Activated T-cell treated with anti-CD3 and anti-CD28 coated beads for 48 hours (primary cell): ENCODE measurements at places on chromosomes 12 and 14.

DNA sequence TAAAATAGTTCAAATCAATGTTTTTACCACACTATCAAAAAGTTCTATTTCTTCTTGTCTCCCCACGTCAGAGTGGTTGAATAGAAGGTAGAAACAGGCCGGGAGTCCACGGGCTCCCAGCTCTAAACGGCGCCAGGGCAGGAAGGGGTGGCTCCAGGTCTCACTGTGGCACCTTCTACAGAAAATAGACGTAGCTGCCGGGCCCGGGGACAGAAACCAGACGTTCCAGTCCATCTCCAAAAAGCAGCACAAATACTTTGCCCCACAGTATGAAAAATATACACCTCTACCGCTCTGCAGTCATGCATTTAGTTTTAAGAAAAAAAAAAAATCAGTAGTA, 30.9 kb downstream of the CCNK start:
- no peak for DNase-seq

DNA sequence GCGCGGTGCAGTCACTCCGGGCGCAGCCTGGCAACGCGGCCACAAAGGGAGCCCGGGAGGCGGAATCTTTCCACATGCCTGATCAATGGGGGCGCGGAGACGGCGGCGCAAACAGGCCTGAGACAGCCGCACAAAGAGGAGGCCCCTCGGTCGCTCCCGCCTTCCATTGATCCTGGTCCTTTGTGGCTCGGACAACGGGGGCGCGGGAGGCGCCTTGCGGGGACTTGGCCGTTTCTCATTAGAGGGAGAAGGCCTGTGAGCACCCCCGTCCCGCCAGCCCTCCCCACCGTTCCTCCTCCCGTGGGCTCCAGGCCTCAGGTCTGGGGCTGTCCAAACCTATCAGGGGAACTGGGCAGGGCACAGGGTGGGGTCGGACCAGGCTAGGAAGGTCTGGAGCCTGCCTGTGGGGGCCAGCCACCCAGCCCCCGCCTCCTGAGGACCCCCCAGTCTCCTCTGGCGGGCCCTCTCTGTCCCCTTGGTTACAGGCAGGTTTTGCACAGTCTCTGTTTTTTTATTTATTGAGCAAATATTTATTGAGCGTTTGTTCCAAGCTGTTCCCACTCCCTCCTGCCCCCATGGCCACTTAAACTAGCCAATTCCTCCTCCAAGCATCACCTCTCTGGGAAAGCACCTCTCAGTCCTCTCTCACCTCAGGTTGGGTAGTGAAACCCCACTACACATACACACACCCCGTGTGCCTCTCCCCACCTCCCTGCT, 29.0 kb upstream of the MSI1 start:
- DNase-seq, result no peak

GRCh38 chr12:32365473-32366064, 33.8 kb upstream of the FGD4 start:
- DNase-seq, result peak; percentile 12

DNA sequence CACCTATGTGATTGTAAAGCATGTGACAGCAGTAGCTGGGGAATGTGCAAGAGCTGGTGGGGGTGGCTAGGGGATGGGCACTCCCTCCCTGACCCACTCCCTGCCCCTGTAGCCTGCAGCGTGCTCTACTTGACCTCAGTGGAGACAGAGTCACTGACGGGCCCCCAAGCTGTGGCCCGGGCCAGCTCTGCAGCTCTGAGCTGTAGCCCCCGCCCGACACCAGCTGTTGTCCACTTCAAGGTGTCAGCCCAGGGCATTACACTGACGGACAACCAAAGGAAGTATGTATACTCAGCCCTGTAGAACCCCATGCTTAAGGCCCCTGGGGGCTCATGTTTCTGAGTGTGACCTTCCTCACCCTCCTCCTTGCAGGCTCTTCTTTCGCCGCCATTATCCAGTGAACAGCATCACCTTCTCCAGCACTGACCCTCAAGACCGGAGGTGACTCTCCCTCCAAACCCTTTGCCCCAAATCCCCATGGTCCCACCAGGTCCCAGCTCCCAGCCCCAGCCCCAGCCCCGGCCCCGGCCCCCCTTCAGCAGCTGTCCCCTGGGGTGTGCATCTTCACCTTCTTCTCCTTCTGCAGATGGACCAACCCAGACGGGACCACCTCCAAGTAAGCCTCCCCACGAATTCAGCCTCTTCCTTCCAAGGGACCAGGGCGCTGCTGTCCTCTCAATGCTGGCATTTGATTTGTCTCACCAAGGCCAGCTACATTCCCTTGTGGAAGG, 13.3 kb downstream of the TNS2 start:
- DNase-seq, result no peak

- no peak for DNase-seq
These were observed 206.4 kb upstream of the GZMB start for GRCh38 chr14:24840204-24840893.

DNA sequence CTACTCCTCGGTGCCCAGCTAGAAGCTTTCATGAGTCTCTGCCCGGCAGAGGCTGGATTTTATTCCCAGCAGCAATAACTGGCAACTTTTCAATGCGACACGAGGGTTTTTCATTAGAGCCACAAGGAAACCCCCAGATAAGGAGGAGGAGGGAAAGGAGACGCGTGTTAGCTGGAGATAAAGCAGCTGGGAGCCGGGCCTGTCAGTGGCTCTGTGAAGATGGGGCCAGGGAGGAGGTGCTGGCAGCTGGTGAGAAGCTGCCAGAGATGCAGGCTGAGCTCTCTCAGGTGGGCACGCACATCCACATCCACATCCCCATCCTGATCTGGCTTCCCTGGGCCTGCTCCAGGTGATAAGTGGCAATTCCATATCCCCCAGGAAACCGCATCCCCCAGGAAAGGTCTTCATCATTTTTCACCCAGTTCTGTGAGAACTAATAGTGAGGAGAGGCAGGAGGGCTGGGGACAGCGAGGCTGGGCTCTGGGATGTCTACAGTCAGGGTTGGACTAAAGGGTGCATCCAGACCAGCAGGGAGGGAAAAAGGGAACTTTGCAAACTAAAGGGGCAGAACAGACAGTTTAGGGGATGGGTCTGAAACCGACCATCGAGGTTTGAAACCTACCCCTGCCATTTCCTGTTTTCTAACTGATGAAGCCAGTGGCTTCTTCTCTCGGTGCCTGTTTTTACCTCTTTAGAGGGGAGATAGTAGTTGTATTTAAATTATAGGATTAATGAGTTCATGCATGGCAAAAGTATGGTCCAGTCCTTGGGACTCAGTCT, 413.2 kb downstream of the DPF3 start:
- no peak for DNase-seq

DNA sequence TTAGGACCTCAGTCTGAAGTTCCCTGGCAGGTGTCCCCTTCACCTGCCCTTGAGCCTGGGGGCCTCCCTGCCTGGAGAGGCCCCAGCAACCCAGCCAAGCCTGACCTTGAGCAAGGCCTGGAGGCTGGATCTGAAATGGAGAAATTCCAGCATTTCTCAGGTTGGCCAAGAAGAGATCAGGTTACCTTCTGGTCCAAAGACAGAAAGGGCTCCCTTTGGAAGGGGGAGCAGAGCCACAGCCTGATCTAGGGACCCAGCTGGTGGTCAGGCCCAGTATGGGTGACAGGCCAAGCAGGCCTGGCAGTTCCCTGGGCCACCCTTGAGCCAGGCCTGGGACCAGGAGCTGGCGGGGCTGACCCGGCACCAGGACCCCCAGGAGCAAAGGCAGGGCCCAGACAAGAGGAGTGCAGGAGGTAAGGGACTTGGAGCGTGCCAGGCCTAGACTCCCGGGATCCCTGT, 82.8 kb downstream of the TNFAIP2 start:
- no peak for DNase-seq

GRCh38 chr14:21917699-21918436, 244.2 kb upstream of the OR4E1 start:
- DNase-seq, result no peak

- no peak for DNase-seq
These were observed 593 bp downstream of the CFL2 start for GRCh38 chr14:34713681-34714319.

GRCh38 chr14:95462491-95462890, 54.0 kb downstream of the SYNE3 start:
- DNase-seq, result no peak

- DNase-seq, result no peak
These were observed 40.3 kb downstream of the IFNG start for GRCh38 chr12:68119250-68119649.

DNA sequence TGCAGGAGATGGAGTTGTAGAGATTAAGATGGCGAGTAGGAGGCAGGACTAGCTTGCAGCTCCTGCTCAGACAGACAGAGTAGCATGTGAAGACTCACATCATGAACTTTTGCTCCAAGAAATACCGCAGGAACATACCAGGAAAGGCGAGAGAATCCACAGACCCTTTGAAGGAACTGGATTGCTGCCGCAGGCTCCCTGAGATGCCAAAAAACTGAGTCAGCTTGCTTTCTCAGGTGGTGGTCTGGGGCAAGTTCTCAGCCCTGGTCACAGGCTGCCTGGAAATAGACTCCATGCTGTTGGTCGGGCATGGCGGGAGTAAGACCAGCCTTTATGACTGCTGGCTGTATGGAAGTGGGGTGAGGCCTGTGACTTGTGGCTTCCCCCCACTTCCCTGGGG, 163.6 kb upstream of the NAV3 start:
- DNase-seq, result no peak

- DNase-seq, result no peak
These were observed 111.2 kb downstream of the CAPZA3 start for GRCh38 chr12:18849080-18849479.

DNA sequence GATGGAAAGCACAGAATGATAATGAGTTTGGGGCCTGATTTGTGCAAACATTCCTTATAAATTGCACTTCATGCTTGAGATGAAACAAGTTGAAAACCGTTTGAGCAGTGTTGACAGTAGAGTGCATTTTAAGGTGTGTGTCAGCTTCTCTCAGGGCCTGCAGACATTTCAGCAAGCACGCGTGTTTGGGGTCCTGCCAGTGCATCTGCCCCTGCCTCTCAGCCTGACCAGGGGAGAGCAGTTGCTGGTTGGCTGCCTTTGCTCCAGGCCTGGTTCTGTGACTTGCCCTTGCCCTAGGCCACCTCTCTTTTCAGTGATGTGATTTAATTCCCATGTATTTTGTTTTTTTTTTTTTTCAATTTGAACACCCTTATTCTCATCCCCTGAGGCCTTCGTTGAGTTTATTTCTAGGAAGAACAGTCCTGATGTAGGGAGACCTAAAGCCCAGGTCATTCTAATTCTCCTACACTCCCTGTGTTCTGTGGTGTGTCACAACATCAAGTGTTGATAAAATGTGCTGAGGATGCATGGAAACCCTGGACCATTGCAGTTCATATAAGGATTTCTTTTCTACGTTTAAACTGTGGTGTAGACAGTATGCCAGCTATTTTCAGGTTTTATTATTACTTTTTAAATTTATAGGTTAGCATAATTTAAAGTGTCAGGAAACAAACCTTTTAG, 40.1 kb upstream of the AMN start:
- no peak for DNase-seq
